ENCODE measurements at places on chromosomes 4 and X. TPM values are rescaled to one million over a fixed set of nuclear protein-coding genes. Genes with fewer than 3 reads are reported as not detected.

- no peak for DNase-seq
These were observed 1.3 kb downstream of the TCEAL8 start for GRCh38 chrX:103253608-103254007.

- DNase-seq, result no peak
These were observed 960.5 kb downstream of the CCSER1 start for GRCh38 chr4:91087743-91088142.

GRCh38 chrX:127649011-127649410 lies 403.2 kb downstream of the ACTRT1 start:
- DNase-seq, result no peak

DNA sequence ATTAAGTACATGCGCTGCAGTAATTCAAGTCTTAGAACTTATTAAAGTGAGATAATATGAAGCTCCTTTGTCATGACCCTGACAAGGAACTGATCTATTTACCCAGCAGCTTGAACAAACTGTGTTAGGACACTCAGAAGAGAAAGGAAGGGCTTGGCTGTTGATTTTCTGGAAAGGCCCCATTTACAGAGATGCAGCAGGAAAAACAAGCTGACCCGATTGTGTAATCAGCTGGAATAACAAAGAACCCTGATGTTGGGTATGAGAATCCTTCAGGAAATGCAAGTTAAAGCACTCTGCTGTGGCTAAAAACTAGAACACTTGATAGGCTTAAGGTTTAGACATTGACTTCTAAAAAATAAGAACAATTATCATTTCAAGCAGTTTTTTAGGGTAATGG lies 64.8 kb downstream of the TBC1D9 start:
- DNase-seq, result no peak

DNA sequence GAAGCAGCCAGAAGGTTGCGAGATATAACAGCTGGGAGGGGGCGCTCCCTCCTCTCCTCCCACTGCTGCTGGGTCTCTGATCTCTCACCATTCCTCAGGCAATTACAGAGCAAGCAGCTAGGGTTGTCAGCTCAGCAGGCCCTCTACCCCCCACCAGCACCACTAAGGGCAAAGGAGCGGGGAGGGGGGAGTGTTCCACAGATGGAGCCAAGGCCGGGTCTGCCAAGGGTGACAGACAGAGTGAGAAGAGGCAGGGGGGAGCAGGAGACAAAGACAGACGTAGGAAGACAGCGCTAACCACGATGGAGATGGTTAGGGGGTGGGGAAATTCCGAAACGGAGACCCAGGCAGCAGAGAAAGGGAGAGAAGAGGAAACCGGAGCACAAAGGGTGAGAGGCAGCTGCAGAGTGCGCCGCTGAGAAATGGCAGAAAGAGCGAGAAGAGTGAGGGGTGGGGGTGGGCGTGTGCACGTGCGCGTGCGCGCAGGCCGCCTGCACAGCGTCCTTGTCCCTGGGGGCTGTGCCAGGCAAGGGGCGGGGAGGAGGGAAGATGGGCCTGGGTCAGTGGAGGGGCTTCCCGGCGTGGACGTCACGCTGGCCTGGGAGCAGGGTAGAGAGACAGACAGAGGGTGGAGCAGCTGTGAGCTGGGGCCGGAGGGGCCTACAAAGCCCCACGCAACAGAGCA lies 6.9 kb downstream of the L1CAM start:
- no peak for DNase-seq

- no peak for DNase-seq
These were observed 443.0 kb downstream of the GPM6A start for GRCh38 chr4:175369087-175369486.

DNA sequence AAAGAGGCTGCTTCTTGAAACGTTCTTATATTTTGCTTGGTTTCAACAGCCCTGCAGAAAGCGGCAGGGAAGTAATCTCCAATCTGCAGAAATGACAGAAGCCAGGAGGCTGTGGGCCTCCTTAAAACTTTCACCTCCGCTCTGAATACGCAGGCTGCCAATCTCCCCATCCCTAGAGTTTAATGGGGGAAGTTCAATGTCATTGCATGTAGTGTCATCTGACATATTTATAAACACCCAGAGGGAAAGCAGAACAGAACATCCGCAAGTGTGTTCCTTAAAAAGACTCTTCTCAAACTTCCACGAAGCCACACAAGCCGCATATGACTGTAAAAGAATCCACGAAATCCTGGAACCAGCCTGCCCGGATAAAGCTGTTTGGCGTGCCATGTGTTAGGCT lies 148.8 kb upstream of the TBL1X start:
- no peak for DNase-seq

- DNase-seq, result no peak
These were observed 992.7 kb upstream of the HS3ST1 start for GRCh38 chr4:12421364-12421763.

- no peak for DNase-seq
These were observed 181.1 kb upstream of the SMIM31 start for GRCh38 chr4:164572877-164573279.

DNA sequence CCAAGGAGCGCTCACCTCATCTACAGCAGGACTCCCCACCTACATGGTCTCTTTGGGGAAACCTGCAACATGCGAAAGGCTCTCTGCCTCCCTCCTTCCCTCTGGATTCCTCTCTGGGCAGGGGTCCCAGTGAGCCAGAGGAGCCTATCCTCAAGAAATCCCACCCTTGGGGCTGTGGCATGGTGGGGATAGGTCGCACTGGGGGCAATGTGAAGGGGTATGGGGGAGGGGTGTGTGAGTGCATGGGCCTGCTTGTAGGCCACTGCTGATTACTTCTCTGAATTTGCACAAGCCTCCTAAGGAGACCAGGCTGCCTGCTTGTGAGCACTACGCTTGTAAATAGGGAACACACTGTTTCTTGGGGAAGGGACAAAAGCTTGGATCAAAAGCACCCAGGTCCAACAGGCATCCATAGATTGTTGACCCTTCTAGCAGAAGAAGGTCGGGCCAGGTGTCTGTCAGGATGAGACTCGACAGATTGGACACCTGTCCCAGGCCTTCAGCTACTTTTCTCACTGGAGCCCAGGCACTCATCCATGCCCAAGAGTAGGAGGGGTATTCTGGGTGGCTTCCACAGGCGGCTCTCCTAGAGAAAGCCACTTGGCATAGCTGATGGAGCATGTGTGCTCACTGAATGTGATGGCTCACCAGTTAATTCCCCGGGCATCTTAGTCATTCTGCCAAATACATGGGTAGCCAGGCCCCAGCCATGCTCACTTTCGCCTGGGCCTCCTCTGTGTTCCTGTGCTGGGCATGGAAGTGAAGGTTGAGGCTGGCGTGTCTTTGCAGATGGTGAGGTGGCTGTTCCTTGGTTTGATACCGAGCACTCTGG lies 75.0 kb downstream of the NBDY start:
- DNase-seq, result no peak

DNA sequence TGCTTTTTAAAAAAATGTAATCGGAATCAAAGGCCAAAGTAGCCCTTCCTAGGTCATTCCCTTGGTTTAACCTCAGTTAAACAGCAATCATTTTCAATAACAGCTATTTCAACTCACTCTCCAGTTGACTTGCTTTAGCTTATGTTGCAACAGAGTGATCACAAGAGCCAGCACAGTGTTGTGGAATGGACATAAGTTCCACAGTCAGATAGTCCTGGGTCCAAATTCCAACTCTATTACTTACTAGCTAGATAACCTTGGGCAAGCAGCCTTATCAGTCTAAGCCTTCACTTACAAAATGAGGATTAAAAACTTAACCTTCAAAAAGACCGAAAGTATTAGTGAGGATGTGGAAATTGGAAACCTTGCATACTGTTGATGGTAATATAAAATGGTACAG lies 9.2 kb upstream of the GPC3 start:
- DNase-seq, result no peak

DNA sequence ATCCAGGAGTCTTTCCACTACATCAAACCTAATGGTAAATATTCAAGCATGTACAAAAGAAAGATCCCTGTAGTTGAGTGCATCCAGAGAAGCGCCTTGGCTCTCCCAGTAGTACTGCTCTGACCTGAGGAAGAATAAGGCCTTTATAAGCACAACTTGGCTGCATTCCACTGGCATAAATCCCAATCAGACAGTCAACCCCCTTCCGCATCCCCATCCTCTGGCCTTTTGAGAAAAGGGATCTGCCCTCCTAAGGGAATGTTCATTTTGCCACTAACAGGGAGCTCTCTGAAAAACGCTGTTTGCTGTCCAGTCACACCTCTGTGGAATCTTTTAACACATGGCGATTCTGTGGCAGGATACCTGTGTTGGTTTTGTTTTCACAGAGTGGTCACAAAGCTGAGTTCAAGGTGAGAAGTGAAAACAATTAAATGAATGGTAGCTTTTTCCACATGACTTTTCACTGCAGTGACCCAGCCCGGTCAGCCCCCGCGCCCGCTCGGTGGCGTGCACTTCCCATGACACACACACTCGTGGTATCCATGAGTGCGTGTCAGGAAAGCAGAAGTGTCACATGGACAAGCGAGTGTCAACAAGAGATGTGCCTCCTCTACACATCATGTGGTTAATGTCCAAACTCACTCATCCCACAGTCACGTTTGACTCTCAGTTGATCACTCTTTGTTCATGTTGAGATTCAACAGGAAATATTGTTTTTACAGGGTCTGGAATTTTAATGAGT lies 112.2 kb upstream of the ENPP6 start:
- peak; percentile 90 for DNase-seq

GRCh38 chr4:7192252-7193029 lies at the start of gene SORCS2:
Gene SORCS2, plus strand, starts transcription at chr4:7192538.
- no peak for DNase-seq

GRCh38 chr4:7660176-7661039 lies 225.7 kb upstream of the PSAPL1 start:
- DNase-seq, result no peak

DNA sequence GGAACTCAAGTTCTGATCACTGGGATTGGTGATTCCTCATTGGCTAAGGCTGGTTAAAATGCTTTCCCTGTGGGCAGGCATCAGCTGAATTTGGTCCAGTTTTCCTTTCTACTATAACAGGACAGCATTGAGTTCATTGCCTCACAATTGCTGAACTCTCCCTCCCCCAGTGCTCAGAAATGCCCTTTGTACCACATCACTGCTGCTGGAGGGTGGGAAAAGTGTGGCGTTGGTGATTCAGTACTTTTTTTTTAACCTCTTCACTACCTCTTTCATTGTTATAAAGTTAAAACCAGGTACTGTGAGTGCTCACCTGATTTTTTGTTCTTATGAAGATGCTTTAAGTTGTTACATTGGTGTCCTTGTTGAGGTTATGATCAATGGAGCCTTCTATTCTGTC lies 69.3 kb upstream of the IL2 start:
- no peak for DNase-seq

DNA sequence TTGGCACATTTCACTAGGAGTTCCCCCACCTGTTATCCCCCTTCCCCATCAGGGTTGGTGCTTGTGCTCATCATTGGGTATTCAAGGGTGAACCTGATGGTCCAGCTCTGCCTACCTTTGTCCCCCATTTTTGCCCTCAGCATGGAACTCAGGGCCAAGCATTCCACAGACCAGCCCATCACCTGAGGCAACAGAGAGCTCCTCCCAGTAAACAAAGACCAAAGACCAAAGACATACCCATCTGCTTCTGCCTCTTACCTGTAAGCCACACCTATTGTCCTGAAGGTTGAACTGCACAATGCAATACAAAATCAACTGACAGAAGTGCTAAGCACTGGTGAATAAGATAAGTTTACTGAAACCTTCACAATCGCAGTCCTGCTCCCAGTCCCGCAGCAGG lies 237.5 kb downstream of the PAPSS1 start:
- no peak for DNase-seq

GRCh38 chr4:40183615-40184411 lies 13.0 kb upstream of the RHOH start:
- DNase-seq, result no peak

DNA sequence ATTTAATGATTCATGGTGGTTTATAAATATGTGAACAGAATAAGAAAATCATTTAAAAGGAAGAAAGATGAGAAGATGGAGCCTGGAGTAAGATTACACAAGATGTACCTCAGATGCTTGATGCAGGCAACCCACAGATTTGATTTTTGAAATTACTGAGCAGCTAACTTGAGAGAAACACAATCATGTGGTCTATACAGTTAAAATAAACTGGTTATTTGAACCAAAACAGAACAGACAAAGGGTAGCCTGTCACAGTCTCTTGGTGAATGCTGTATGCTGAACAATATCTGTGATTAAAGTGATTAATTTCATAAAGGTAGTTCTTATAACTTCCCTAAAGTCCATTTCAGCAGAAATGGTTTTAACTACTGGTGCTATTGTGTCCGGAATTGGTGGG lies 4.2 kb downstream of the PI4K2B start:
- no peak for DNase-seq

DNA sequence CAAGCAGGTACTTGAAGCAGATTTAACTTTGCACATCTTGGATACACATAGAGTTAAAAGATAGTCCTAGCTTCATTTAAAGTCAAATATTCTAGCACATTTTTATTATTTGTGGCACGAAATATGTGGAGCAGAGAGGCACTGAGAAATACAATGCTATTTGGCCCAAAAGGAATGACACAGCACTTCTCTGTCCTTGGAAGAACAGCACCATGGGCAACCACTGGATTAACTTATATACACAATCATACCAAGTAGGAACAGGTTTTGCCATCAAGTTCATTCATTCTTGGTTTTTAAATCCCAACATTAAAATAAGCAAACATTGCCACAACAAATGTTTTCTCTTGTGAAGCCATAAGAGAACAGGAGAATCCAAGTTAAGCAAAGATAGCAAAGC lies 924 bp upstream of the ENAM start:
- DNase-seq, result no peak

DNA sequence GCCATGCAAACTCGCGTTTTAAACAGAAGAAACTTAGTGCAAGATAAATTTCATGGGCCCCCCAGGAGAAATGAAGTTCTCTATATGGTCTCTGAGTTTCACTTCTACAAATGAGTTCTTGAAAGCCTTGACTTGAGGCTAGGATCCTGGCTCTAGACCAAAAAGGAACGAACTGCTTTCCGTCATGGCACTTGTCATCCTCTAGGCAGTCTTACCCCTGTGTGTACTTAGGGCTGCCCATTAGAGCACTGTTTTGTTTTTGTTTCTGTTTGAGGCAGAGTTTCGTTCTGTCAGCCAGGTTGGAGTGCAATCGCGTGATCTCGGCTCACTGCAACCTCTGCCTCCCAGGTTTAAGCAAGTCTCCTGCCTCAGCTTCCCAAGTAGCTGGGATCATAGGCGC lies 29.0 kb downstream of the RNF4 start:
- DNase-seq, result peak; percentile 90

Gene CLIC2
- total RNA-seq, result 27.5 TPM

Gene HERC5
- 22.5 TPM for total RNA-seq

Gene TIGD4
- 0.45 TPM for total RNA-seq

Gene XAGE1B
- total RNA-seq, result not detected

Gene NPY2R
- total RNA-seq, result not detected

Gene MAGED4
- not detected for total RNA-seq

Gene CFP
- 7.2 TPM for total RNA-seq

Gene HPSE
- total RNA-seq, result 0.67 TPM

Gene KIF4A
- total RNA-seq, result 22.3 TPM

Gene STK32B
- not detected for total RNA-seq

All from GM12878 (cell line).